Stimulated activated CD4-positive, alpha-beta T cell treated with anti-CD3 and anti-CD28 coated beads, Interleukin-12 subunit alpha, Interleukin-12 subunit beta, amount 100 ng/mL, for 48 hours (primary cell): ENCODE measurements at places on chromosomes 5 and 9.

- no peak for DNase-seq
These were observed 63.7 kb upstream of the PPP2CA start for GRCh38 chr5:134289509-134290113.

DNA sequence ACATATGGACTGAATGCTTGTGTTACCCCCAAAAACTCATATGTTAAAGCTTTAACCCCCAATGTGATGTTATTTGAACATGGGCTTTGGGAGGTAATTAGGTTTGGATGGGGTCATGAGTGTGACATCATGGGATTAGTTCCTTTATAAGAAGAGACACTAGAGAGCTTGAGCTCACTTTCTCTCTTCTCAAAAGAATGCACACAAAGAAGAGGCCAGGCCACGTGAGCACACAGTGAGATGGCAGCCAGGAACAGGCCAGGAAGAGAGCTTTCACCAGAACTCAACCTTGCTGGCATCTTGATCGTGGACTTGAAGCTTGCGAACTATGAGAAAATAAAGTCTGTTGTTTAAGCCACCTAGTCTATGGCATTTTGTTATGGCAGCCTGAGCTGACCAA is 360.6 kb downstream of the NR2F1-AS1 start:
- DNase-seq, result no peak

DNA sequence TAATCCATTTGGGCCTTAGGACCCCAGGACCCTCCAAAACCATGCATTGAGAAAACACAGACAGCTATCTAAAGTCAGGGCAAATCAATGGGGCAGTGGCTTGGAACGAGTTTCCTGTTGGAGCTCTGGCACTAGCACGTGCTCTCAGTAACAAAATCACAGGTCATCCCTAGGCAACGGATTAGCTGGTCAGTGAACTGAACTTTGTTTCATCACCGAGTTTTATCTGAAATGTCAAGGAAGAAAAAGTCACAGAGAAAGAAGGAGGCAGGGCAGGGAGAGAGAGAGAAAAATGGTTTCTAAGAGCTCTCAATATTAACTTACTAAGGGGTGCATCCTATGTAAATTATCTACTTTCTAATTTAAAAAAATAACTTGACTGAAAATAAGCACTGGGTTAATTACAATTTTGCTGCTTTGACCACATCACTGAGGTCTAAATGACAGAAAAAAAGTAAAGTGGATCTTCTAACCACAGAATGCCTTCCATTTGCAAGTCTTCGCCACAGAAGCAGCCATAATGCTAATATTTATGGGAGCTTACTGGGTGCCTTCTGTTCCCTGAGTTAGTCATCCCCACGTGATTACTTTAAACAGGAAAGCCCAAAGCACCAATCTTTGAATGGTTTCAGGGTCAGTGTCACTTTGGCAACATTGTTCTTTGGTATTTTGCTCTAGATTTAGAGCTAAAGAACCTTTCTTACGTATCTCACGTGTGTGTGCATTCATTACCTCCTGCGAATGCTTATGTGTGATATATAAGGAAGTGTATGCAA is 503.9 kb downstream of the RASEF start:
- DNase-seq, result no peak

DNA sequence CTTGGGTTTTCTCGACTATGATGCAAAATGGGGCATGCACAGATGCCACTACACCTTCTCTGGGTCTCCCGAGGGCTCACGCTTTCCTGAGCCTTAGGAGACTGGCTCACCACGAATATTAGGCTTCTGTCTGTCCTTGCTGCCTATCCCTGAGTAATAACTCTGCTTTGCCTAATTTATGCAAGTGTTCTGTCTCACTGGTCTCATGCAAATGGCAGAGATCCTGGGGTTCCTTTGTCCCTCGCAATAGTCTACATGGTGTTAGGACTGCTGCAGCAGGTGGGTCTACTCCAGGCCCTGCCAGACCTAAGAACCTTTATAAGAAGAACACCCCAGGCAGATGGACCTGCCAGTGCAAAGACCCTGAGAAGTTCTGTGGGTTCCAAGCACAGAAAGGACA is 72.3 kb upstream of the HRH2 start:
- no peak for DNase-seq

DNA sequence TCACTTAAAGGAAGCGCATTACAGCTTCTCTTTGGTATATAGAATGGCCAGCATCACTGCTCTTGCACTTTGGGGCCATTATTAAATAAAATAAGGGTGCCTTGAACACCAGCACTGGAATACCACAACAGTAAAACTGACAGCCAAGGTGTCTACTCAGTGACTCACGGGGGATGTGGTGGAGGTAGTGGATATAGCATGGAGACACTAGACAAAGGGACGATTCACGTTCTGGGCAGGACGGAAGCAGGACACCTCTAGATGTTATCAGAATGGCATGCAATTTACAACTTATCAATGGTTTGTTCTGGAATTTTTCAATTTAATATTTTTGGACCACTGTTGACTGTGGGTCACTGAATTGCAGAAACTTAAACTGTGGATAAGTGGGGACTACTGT is 32.9 kb upstream of the PDE8B start:
- DNase-seq, result no peak

DNA sequence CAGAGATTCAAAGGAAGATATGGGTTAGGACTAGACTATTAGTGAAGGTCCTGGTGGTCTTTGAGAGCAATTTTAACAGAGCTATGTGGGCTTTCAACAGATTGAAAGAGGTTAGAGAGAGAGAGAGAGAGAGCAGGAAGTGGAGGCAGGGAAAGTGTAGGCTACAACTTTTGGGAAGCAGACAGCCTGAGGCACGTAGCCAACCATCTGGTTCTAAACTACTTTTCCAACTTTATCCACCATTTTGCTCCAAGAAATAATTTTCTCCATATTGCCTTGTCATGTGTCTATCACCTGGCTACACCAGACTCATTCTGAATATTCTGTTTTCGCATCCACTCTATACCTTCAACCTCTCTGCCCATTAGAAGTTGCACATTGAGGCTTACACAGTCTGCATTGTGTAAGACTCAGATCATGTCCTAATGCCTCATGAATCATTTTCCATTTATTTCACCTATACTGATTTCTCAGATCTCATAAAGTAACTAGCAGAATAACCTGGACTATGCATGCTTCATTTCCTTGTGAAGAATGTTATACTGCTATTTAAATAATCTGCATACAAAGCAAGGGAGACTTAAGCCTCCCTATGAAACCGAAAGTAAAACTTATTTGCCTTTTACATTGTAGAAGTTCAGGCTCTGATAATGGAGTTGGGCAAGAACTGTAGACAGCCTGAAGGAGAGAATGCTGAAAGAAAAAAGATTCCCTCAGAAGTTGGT is 235.6 kb downstream of the ELAVL2 start:
- DNase-seq, result no peak

DNA sequence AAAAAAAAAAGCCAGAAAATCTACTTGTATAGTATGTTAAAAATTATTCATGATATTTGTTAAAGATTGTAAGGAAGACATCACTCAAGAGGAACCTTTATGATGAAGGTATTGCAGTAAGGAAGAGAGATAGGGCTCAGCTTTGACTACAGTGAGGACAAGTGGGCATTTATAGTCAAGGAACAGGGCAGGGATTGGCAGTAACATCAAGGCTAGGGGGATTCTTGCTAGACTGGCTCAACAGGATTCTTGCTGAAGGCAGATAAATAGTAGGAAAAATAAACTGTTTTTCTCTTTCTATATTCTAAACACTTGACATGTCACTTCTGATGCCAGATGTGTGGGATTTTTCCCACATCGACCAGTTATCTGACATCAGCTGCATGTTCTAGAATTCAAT is 96.7 kb downstream of the ITGA1 start:
- DNase-seq, result no peak
